Right ventricle myocardium inferior (tissue), 1 donor: ENCODE measurements at places on chromosomes 7 and 10. TPM values are rescaled to one million over a fixed set of nuclear protein-coding genes. Genes with fewer than 3 reads are reported as not detected.

DNA sequence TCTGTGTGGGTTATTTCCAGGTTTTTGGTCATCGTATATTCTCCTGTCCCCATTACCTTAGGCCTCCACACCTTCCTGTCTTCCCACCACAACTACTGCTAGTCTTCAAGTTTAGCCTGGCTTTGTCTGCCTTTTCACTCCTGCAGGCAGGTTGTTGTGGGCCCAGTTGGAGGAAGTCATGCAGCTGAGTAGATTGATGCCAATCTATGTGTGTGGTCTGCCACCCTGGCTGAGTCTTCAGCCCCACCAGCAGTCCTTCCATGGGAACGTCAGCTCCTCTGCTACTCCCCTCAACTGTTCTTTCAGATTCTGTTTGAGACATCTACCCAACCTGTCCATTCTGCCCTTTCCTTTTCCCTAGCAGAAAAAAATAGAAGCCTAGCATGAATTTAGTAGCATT is 6.3 kb downstream of the RINT1 start:
- DNase-seq, result no peak

DNA sequence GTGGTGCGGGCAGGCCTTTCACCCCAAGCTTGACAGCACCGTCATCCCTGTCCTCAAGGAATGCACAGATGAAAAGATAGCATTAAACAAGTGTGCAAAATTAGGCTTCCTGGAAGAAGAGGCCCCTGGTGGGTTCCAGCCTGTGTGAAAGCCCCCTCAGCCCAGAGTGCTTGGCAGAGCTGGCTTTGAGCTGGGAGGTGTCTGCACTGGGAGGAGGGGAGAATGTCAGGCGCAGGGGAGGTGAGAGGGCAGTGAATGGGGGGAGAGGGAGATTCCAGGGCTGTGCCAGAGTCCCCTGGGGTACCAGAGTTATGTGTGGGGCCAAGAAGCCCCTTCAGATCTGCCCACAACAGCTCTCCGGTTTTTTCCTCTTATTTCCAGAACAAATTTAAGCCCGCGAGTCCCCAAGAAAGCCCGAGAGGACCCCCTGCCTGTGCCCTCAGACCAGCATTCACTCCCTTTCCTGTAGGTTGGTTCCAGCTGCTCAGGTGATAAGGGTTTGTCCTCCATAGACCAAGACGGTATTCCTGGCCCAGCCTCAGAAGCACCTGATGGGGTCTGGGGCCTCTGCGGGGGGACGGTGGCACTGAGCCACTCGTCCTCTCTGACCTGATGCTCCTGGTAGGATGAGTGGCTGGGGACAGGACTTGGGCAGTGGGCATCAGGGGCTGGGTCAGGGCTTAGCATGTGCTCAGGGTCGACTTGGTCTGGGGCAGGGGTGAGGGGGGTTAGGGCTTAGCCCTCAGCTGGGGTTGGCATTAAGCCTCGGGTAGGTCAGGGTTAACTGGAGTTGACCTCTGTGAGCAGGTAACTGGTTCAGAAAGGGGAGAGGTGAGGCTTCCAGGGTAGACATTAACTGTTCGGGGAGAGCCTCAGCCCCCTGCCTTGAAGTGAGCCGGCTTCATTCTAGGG is 43.4 kb downstream of the ADCYAP1R1 start:
- DNase-seq, result no peak

DNA sequence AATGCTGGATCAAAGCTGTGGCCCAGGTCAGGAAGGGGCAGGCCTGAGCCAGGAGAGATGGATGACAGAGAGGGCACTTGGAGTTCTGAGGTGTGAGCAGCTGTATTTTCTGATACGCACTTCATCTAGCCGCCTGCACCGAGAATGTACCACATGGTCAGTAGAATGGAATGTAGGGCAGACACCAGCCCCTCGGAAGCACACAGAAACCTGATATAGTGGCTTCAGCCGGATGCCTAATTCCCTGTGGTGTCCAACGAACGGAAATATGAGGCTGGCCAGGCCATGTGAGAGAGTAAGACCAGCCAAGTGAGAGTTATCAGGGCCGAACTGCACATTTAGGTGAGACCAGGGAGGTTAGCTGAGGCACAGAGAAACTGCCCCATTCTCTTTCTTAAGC is 46.7 kb upstream of the PLCE1 start:
- no peak for DNase-seq

- no peak for DNase-seq
Observed at GRCh38 chr7:144991041-144991440, 155.2 kb upstream of the TPK1 start.

DNA sequence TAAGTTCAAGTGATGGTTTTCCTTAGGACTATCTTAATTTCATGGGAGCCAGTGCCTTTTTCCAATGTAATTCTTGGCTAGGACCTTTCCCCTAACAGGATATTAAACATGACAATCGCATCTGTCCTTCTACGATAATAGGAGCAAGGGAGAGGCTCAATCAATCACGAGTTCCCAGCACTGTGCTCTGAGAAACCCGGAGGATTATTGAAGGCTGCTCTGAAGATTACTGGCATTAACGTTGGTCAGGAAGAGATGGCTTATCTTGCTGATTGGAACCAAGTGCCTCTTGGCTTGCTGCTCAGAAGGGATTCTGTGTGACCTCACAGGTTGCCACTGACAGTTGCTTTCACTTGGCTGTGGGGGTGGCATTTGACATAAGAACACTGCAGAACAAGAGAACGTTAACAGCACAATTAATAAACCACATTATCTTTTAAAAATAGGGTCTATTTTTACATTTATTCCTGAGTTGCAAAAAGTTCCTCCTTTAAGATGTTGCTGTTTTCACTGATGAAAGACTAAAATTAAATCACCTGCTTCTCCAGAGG is 252.1 kb upstream of the TAC1 start:
- no peak for DNase-seq

GRCh38 chr10:70595566-70596016 is 7.0 kb downstream of the PRF1 start:
- DNase-seq, result no peak

Gene NPC1L1
- 0.05 TPM for total RNA-seq

Gene PPA1
- 108 TPM for total RNA-seq

Gene EBF3
- 7.9 TPM for total RNA-seq
